ENCODE measurements at places on chromosomes 5 and 9.
A peak's percentile ranks its signal among the peaks of the same experiment; 100 is the strongest.

DNA sequence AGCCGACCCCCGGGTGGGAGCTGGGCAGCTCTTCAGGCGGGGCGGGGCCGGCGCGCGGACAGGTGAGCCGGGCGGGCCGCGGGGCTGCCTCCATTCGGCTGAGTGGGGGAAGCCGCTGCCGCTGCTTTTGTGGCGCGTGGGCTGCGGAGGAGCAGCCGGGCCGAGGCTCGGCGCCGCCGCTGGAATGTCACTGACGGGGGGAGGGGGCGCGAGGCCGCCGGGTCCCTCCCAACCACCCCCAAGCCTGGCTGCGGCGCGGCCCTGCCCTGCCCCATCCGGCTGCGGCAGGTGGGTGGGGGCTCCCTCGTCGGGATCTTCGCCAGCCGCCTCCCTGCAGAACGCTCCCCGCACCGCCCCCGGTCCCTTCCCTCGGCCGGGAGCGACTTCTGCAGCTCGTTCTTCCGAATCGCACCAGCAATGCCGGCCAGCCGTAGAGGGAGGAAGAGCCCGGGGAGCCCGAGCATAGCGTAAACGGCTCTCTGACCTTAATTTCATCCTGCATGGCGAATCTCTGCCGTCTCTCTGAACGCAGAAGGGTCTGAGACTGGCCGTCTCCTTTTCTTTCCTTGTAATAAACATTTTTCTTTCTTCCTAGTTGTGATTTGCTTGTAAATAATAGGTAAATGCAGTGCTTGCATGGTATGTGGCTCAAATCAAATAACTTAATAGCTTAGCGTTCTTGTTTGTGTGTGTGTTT is 505 bp downstream of the SPTAN1 start:
- DNase-seq = no peak

GRCh38 chr5:71537687-71538086 is 49.5 kb upstream of the MCCC2 start:
- DNase-seq = no peak

GRCh38 chr5:170307575-170308465 is 10.2 kb upstream of the LCP2 start:
- DNase-seq = no peak

- no peak for DNase-seq
These were observed 48.7 kb upstream of the POMT1 start for GRCh38 chr9:131454028-131454427.

GRCh38 chr5:13993926-13994325 is 49.4 kb upstream of the DNAH5 start:
- no peak for DNase-seq

DNA sequence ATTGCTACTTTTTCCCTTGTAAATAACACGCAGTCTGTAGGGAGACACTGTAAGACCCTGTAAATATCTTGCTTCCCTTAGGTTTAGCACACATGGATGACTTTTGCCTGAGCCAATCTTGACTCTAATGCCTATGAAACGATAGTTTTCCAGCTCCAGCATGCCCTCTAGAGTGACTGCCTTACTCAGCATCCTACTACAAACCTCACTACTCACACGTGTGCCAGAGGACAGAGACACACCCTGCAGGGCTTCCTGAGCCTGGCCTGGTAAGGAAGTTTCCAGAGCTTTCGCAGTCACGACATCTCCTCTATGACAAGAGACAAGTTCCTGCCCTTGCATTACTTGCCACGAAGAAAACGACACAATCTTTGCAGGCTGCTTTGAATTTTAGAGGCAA is 138.1 kb downstream of the ATPSCKMT start:
- peak; percentile 54 for DNase-seq

DNA sequence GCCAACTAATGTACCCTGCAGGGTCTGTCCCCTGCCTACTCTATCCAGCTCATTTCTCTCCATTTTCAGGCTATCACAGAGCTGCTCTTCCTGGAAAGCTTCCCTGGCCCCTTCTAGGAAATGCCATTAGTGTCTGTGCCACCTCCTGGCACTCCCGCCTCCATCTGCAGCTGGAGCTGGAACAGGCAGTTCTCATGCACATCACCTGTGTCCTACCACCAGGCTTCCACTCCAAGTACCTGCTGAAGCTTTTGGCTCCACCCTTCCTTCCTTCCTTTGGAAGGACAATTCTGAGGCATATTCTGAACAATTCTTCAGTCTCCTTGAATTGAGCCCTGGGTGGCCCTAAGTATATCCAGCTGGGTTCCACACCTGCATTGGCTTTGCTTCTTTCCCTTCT is 156.2 kb upstream of the ZNF618 start:
- DNase-seq = no peak

DNA sequence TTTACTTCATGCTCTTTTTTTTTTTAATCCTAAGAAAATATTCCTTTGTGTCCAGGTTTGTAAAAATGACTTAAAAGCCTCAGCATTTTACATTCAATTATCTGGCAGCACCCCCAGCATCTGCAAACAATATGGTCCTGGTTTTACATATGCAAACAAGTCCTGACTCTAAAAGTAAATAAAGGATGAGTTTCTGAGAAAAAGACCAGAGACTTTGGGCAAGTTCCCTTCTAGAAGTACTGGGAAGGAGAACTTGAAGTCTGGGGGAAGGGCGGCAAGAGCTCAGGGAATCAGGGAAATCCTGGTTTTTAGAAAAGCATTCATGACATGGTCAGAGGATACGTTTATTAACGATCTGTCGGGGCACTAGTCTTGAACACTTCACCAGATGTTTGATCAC is 25.8 kb downstream of the COL23A1 start:
- no peak for DNase-seq

- no peak for DNase-seq
These were observed 59.8 kb downstream of the MARCHF3 start for GRCh38 chr5:126970517-126971017.

DNA sequence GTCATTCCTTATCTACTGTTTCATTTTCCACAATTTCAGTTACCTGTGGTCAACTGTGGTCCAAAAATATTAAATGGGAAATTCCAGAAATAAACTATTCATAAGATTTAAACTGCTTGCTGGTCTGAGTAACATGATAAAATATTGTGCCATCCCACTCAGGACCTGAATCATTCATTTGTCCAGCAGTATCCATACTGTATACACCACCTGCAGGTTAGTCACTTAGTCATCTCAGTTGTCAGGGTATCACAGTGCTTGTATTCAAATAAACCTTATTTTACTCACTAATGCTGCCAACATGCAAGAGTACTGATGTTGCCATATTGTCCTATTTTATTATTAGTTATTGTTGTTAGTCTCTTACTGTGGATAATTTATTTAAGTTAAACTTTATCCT is 139.7 kb downstream of the FBXO4 start:
- no peak for DNase-seq

- DNase-seq = no peak
These were observed 18.4 kb downstream of the FNBP1 start for GRCh38 chr9:130024597-130024994.

DNA sequence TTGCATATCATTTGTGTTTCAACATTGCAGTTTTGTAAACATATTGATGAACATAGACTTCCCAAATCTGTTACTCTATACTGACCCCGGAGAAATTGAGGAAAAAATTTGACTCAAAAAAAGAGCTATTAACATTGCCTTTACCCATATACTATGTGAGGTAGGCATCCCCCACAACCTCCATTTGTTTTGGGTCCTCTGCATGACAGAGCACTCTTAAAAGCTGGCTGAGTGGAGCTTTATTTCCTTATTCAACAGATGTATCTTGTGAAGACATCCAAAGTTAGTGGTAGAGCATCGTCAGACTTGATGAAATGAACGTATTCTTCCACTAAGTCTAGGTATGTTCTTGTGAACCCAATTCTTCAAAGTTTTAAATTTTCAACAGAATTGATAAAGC is 310.5 kb downstream of the CDH9 start:
- no peak for DNase-seq

GRCh38 chr9:79043916-79044315 is 527.8 kb upstream of the TLE4 start:
- no peak for DNase-seq

GRCh38 chr9:114224247-114224610 is 68.9 kb downstream of the COL27A1 start:
- no peak for DNase-seq

- DNase-seq = no peak
These were observed 267.5 kb downstream of the NR3C1 start for GRCh38 chr5:143135832-143136551.

GRCh38 chr5:166909040-166909439 is 1382.4 kb upstream of the WWC1 start:
- DNase-seq = no peak

- DNase-seq = no peak
These were observed 21.1 kb upstream of the SLC25A51 start for GRCh38 chr9:37925006-37925405.

GRCh38 chr9:129166623-129167557 is 11.2 kb downstream of the IER5L start:
- DNase-seq = peak; percentile 48

DNA sequence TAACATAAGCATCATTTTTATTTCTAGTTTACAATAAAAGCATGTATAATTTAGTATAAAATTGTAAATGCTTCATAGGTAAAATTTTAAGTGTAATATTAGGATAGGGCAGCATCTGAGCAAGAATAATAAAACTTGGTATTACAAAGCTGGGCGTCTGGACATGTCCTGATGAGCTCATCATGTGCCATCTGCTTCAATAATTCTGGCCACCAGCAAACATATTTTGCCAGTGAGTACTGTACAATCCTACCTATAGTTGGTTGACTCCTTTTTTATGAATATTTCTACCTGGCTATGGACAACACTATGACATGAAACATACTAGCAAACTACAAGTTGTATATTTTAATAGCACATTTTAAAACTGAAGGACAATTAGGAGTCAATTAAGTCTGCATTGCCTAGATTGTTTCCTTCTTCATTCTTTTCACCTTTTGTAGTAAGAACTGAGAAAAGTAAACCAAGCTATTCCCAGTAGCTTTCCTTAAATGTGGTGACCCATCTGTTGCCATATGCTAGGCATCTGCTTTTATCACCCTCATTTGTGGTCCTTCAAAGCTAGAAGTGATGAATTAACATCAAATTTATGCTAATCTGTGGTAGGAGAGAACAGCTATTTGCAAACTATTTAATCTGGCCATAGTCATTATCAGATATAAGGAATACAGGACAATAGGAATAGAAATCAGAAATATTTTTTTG is 23.4 kb downstream of the LURAP1L start:
- DNase-seq = no peak

DNA sequence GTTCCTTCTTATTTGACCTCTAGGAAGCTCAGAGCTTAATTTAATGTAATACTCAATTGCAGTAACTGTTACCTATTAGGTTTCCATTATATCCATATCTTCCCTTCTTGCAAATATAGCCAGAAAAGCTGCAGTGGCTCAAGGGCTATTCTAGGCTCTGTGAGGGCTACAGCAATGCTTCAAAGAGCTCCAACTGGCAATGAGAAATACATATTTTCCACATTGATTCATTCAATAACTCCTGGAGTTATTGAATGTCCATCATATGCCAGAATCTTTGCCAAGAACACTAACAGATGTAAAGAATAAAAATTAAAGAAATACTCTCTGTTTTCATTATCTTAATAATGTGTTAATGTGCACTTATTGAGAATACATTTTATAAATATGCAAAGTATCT is 396.9 kb upstream of the PAPPA start:
- DNase-seq = no peak

GRCh38 chr5:132663771-132664695 is 6.1 kb downstream of the IL13 start:
- DNase-seq = no peak

DNA sequence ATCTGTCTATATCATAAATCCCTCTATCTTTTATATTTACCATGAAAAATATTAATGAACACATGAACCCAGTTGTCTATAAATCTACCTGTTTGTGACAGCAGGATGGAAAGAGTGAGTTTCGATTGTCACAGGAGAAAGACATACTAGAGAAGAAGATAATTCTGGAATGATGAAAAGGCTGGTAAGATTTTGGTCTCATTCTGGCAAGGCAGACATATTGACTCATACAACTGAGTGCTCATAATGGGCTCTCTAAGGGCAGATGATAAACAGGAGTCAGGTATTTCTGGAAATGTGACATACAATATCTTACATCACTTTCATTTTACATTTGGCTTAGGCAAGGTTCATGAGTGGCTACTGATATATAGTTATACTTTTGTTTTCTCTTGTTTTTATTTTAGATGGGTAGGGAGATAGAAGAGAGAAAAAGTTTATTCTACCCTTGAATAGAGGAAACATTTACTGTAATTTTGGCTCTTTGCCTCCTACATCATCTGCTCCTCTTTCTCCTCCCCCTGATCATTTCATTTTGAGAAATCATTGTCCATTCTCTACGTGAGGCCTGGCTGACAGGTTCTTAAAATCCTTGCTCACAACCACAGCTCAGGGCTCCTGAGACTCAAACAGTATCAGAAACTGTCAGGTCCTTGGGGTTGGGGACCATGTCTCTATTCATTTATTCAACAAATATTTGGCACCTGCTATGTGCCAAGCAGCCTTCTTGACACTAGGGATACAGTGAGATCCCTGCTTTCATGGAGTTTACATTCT is 14.4 kb downstream of the ELOVL7 start:
- no peak for DNase-seq

DNA sequence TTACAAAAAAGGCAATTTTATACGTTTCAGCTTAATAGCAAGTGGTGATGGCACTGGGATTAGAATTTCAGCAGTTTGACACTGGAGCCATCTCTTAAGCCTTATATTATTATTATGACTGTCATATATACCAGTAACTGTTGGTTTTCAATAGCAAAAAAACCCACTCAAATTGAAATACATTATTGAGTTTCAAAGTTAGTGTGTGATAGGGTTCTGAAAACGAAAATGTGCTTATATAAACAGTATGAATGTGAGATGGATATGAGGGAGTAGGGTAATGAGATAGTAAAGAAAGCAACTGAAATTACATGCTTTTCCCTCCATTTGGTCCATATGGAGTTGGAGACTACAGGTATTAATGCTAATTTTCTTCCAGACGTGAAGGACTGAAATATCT is 68.6 kb upstream of the ACTBL2 start:
- DNase-seq = no peak

GRCh38 chr5:177355868-177356168 is 1.9 kb upstream of the RGS14 start:
- no peak for DNase-seq

Data from amniotic stem cell (primary cell).